ENCODE measurements at places on chromosomes 11 and 22. TPM values are rescaled to one million over a fixed set of nuclear protein-coding genes. Genes with fewer than 3 reads are reported as not detected.

GRCh38 chr11:19922689-19923035, 210.0 kb downstream of the NAV2 start:
- peak; percentile 50 for DNase-seq

DNA sequence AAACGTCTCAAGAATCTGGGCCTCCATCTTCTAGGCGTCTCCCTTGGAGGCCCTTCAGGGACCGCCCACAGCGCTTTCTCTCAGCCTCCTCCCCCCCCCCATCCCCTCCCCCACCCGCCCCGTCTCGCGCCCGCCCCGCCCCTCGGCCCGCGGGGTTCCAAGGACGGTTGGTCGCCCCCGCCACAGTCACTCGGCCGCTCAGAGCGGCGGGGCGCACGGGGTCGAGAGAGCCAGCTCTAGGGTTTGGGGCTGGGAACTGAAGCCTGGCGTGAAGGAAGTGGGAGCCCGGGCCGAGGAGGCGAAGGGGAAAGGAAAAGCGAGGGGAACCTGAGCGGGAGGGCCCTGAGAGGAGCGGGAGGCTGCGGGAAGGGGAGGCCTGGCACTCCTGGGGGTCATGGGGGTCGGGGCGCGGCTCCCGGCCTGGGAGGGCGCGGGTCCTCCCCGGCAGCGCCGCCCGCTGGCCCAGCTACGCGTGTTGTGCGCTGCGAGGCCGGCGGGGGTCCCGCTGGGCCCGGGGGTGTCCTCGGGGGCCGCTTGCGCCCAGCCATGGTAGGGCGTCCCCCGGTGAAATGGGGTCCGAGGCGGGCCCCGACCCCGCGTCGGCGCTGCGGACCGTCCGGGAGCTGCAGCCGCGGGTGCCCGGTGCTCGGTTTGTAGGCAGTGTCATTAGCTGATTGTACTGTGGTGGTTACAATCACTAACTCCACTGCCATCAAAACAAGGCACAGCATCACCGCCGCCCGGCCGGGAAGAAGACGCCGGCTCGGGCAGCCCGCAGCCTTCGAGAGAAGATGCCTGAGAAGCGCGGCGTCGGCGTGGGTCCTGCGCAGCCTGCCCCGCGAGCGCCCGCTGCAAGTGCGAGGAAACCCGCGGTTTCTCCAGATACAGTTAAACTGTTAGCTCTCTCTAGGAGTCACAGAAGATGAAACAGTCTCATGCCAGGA, at the start of gene BTG4:
Gene BTG4, minus strand, starts transcription at position 91 of the 944 bp plus-strand sequence. CDS start 13,610 bp downstream, outside the sequence.
- DNase-seq, result no peak

Gene TMEM151A
- total RNA-seq, result not detected

GRCh38 chr11:71572811-71573210, 7.4 kb downstream of the KRTAP5-10 start:
- DNase-seq, result no peak

DNA sequence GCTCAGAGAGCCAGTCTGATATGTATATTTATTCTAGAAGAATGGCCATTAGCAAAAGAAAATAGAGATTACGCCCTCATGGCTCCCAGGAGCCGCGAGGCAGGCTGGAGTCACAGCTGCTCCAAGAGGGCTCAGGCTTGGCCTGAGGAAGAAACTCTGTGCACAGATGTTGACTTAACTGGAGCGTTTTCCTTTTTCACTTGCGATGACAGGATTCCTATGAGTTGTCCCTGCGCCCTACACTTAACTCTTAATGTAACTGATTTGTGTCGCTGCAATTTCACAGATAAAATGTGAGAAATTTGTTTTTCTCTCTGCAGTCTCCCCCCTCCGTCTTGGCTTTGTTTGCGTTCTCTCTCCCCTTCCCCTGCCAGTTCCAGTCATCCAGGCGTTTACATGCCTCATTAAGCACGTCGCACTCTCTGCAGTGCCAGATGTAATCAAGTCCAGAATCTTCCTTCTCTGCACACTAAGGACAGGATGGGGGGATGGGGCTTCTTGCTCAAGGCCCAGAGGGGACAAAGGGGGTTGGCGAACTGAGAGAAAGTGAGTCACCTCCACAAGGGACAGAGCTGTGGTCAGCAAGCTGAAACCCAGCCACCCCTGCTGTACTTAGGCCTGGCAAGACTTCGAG, 1060.1 kb downstream of the NTM start:
- DNase-seq, result no peak

GRCh38 chr11:1084561-1085439, 10.1 kb downstream of the MUC2 start:
- no peak for DNase-seq

DNA sequence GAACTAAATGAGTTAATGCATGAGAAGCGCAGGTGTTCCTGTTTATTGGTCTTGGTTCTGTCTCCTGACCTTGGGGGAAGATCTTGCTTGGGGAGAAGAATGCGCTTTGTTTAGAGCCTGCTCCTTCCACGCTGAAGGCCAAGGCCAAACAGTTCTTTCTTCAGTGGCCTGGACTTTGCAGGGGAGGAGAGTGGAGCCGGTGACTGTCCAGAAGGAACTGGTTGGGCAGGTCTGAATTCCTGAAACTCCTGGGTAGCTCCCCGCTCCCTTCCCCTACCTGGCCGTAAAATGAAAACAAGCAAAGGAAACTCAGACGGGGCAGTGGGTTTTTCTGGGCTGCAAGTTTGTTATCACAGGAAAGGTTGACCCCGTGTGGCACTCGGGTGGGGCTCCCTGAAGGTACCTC, 3.6 kb downstream of the ARHGAP8 start:
- DNase-seq, result no peak

- no peak for DNase-seq
Measured at GRCh38 chr11:75823946-75824345, 8.9 kb downstream of the UVRAG start.

- peak; percentile 3 for DNase-seq
Measured at GRCh38 chr11:19508165-19508564, 204.5 kb upstream of the NAV2 start.

Gene PKDREJ
- total RNA-seq, result not detected

DNA sequence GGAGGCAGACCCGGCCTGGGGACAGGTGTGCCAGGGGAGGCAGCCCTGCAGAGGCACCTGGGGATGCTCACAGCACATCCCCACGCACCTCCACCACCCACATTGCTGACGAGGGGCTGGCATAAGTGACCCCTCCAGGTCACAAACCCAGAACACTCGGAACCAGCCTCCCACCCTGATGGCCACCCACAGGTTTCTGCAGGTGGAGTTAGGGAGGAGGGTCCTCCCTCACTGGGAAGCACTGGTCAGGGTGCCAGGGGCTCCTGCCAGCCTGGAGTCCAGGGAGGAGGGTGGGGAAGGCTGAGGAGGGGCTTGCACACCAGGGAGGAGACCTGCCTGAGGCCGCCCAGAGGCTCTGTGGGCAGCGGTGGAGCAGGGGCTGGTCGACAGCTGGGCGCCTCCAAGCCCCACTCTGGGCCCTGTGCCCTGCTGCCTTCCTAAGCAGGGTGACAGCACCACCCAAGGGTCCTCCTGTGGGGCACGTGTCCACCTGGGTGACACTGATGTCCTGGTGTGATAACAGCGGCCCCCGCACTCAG, 51.0 kb upstream of the CARS1 start:
- no peak for DNase-seq

GRCh38 chr11:117621226-117621625, 175.8 kb downstream of the DSCAML1 start:
- DNase-seq, result peak; percentile 18

DNA sequence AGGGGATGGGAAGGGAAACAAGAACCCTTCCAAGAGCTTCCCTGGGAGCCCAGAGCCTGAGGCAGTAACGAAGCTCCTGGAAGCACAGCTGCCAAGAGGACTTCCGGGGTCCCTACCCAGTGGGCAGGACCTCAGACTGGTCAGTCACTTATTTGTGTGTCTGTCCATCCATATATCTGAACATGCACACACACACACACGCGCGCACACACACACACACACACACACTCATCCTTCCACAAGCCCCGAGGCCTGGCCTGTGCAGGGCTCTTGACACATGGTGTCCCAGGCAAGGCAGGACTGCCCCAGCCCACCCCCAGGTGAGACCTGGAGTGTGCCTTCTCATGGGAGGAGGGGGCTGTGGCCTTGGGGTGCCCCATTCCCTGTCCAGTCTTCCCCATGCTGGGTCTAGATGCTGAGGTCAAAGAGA, 44.9 kb downstream of the IGLL5 start:
- no peak for DNase-seq

- DNase-seq, result no peak
Measured at GRCh38 chr11:9253086-9253485, 12.1 kb downstream of the DENND5A start.

DNA sequence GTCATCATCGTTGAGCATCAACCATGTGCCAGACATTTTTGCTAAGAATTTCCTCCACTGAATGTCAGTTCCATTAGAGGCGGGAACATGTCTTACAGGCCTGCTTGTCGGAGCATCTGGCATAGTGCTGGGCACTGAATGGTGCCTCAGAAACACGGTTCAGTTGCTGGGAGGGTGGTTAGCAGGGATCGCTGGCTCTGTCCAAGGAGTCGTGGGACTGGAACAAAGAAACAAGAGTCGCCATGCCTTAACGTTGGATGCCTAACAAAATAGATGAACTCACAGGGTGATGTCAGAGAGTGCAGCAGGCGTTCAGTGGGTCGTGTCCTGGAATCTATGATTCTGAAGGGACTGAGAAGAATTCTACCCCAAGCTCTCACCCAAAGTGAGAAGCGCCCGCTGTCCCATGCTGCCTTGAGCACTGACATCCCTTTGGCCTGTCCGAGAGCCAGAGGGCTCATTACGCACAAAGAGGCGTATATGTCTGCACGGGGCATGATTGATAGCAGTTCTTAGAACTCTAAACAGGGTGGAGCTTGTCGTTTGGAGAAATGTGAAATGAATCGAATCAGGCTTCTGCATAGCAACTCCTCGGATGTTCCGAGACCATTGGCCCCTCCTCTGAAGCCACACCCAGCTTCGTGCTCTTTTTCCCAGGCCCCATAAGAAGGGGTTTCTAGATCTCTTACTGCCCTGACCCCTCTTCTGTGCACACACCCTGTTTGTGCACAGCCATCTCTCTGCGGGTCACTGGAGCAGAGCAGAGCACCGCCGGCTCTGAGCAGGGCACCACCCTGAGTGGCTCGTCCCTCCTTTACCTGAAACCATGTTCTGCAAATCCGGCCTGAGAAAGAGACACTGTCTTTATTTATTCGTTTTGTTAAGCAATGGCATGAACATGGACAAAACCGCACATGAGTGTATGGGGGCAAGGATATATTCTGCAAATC, 113.1 kb upstream of the B3GAT1 start:
- DNase-seq, result no peak

- DNase-seq, result no peak
Measured at GRCh38 chr11:75733431-75734107, 15.9 kb downstream of the MOGAT2 start.

DNA sequence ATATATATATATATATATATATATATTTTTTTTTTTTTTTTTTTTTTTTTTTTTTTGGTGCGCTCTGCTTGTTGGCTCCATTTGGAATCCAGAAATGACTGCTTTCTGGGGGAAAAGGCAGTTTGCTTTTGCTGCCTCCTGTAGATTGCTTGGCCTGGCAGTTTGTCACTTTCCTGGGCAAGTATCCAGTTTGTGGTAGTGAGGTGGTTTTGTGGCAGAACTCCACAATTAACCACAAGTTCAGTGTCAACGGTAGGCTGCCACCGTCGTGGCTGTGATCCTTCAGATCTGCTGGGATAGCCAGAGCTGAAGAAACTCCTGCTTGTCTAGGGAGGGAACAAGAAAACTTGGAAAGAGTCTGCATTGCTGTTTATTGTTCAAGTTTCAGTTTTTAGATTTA, 5.0 kb upstream of the PDE3B start:
- DNase-seq, result no peak

DNA sequence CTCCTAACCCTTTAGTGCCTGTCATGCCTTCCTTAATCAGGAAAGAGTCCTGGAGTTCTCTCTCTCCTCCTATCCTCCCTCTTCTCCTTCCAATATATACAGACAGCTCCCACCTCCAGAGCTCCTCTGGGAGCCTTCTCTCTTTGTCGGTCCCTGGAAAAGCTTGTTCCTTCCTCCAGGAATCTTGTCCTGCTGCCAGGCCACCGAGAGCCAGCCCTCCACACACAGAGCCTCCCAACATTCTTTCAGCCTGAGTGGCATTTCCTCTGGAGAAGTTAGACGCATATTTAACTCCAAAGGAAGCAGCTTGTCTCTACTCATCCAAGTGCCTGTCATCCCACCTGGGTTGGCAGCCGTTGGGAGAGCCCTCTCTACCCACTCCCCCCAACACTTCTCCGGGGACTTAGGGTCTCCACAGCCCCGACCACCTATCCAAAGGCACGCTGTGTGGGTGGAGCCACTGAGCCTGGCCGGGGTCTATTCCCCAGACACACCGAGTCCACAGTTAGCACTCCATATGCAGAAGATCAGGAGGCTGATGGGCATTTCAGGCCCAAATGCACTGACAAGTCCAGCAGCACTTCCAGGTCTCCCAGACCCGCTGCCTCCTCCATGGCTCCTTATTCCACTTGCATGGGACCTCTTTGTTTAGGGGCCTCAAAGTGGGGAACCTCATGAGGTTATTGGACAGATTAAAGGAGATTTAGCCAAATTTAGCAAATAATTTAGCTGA, 31.1 kb downstream of the DKK3 start:
- peak; percentile 96 for DNase-seq

Gene FAR1
- 89.4 TPM for total RNA-seq

DNA sequence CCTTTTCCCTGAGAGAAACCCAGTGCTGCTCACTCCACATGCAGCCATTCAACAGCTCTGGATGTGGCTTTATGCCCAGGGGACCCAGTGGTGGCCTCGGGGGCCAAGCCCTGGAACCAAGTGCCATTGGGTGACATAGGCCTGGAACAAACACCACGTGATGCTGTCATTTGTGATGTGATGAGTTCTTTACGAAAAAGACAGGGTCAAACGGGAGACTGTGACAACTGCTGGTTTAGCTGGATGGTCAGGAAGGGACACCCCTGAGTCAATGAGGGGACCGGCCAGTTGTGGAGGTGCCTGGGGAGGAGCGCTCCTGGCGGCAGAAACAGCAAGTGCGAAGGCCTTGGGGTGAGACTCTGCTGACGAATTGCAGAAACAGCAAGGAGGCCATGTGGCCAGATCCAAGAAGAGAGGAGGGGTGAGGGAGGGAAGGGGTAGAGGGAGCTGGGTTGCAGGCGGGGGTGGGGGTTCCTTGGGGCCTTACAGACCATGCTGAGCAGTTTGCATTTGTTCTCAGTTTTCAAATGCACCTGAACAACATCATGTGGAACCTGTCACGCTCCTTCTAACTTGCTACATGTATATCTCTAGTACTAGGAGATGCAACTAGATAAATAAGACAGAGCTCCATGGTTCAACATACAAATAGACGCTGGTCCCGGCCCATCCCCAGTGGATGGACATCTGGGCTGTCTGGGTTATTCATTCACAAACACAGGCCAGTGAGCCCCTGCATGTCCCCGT, 56.1 kb downstream of the IGLL5 start:
- DNase-seq, result no peak

GRCh38 chr11:122816761-122817520, 21.4 kb upstream of the CRTAM start:
- no peak for DNase-seq

- DNase-seq, result no peak
Measured at GRCh38 chr22:37284805-37285355, 2.6 kb downstream of the CYTH4 start.

Gene FAM118B
- total RNA-seq, result 29.4 TPM

Measured in IMR-90 (cell line).